Tongue (tissue), 3 donors: ENCODE measurements at places on chromosomes 11 and 22. TPM values are rescaled to one million over a fixed set of nuclear protein-coding genes. Genes with fewer than 3 reads are reported as not detected.

DNA sequence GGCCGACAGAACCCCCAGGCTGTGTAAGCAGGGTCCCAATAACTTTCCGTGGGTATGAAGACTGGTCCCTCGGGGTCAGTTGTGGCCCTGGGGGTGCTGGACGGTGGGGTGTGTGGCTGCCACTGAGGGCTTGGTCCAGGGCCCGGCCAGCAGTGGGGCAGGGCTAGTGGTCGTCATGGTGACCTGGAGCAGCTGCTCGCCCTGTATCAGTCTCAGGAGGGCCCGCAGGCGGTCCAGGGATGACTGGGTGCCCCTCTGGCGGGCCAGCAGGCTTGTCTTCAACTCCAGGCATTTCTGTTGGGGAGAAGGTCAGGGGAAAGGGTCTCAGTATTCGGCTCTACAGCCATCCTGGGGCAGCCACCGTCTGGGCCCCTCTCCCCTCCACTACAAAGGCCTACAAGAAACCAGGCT is 126.8 kb downstream of the PHF21B start:
- DNase-seq, result no peak

DNA sequence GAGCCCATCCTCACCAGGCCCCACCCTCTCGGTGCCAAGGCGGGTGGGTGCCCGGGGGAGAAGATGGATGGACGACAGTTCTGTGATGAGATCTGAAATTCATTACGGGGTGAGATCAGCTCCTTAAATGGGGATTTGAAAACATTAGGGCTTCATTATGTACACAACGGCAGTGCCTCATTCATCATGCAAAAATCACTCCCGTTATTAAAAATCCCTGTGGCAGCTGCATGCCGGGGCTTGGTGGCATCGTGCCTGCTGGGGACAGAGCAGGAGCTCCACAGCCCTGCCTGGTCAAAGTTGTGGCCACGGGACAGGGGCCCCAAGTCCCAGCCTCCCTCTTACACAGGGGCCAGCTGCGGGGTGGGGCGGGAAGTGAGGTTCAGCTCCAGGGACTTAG is 20.2 kb downstream of the OTUB1 start:
- DNase-seq, result peak; percentile 61

DNA sequence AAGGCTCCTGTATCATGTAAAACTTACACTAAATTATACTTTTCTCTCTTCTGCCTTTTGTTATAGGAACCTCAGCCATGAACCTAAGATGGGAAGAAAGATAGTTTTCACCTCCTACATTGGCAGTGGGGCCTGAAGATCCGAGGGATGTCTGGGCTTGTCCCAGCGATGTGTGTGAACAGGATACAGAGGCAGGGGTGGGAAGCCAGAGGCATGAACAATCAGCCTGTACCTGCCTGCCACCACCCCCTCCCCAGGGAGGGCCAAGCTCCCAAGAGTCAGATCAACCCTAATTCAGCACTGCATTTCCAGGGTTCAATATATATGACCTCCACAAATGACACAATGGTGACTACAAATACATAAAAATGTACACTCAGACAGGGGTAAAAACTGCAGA is 9.4 kb downstream of the KIAA0930 start:
- no peak for DNase-seq

DNA sequence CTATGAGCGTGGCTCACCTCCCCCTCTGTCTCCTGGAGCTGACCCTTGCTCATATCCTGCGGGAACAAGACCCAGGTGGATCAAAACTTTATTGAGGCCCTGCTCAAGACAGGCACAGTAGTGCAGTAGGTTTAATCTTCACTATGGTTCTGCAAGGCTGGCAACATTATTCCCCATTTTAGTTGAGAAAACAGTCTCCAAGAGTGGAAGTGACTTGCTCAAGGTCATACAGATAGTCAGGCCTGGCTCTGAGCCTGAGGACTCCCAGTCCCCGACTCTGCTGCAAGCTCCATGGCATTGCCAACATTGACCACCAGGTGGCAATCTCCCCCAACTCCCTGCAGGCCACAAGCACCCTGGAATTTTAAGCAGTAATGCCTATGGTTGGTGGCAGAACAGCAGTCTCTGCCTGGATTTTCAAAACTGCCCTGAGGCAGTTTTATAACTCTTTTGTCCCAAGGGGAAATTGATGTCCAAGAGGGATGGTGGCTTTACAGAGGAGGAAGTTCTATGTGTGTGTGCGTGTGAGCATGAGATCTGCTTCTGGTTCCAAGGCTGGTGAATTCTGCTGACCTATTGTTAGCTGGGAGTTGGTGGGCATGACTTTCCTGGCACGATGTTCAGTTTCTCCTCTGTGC is 34.1 kb downstream of the NEU3 start:
- peak; percentile 88 for DNase-seq

GRCh38 chr11:64055077-64055476 is 19.3 kb downstream of the FLRT1 start:
- DNase-seq, result peak; percentile 36

GRCh38 chr11:93080146-93080759 is 110.8 kb downstream of the MTNR1B start:
- DNase-seq, result peak; percentile 35

- DNase-seq, result no peak
Observed at GRCh38 chr11:62217191-62217748, 8.8 kb downstream of the SCGB2A1 start.

DNA sequence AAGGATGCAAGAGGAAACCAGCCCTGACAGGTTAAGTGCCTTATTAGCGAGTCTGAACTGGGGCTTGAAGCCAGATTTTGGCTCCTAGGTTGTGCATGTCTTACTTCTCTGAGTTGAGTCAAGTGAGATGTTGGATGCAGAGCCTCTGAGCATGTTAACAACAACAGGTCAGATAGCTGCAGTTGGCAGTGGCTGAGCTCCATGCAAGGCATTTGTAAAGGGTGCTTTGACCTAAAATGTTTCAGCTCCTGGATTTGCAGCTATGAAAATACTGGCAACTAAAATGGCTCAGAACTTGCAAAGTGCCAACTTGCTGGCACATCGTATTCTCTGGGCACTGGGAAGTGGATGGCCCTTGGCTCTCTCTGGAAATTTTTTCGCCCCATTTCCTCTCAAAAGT is 16.4 kb upstream of the CSRP3 start:
- DNase-seq, result no peak

DNA sequence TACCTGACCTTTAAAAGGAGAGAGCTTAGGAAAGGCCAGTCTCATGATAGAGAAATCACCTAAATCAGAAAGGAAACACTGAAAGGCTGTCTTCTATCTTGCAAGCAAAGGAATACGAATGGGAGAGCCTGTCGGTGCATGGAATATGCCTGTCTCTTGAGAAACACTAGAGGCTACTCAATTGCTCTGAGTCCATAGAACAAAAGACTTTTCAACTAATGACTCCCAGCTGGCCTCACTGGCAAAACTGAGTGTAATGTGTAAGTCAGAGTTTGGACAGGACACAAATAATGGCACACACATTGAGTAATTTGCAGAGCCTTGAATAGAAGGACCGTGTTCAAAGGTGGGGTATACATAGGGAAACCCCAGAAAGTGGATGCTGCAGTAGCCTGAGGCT is 171.0 kb upstream of the ARHGAP20 start:
- DNase-seq, result peak; percentile 52

DNA sequence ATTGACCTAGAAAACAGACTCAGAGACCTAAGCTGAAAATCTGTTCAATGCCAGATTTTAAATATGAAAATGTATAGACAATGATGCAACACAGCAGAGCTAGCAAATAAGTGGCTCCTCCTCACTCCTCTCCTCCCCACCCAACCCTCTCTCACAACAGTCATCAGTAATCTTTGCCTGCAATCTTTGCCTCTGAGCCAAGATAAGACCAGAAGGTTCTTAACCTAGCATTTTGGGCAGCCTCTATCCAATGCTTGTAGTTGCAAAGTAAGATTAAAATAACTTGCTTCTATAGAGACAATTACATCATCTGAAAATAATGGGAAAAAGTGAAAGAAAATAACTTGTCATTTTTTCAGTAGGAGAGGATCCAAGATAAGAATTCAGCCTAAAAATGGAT is 117.3 kb downstream of the PARVA start:
- DNase-seq, result no peak

GRCh38 chr11:47166368-47166767 is 10.3 kb downstream of the ARFGAP2 start:
- no peak for DNase-seq

- DNase-seq, result no peak
Observed at GRCh38 chr22:44394246-44395117, 81.7 kb upstream of the SHISAL1 start.

DNA sequence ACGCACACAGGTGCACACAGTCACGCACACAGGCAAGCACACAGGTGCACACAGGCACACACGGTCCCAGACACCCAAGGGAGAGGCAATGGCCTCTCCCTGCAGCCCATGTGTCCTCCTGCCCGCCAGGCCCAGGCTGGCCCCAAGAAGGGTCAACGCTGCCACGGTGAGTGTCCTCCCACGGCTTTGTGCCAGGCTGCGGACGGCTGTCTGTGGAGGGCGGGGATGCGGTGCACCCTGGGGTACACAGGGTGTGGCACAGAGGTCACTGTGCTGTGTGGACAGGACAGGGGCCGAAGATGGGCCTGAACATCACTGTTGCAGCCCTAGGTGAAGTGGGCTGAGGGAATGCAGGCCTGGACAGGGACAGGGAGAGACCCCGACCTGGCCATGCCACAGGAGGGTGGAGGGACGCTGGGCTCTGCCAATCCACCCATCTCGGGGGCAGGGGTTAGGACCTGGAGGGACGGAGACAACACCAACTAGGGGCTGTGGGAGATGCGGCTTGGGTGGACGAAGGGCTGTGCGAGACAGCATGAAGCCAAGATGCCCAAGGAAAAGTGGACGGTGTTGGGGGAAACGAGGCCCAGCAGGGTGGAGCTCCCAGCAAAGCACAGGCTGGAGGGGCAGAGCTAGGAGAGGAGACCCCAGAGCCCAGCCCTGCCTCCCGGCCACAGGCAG is 523.8 kb downstream of the BRD1 start:
- no peak for DNase-seq

DNA sequence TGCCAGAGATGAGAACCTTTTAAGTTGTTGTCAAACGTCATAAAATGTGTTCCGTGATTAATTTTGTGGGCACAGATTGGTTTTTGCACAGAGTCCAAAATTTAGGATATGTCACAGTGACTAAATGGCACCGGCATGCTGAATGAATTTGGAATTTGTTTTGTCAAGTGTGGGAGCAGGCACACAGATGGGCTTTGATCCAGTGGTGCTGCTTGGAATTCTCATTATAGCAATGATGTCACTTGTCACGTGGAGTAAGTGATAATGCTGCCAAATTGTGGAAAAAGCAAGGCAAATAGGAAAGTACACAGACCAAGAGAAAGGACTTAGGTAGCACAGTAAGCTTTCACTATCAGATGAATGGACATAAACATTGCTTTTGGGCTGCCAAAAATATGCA is 8.0 kb upstream of the LIN7C start:
- DNase-seq, result peak; percentile 20

GRCh38 chr22:46534177-46534776 is 3.1 kb downstream of the CELSR1 start:
- no peak for DNase-seq

DNA sequence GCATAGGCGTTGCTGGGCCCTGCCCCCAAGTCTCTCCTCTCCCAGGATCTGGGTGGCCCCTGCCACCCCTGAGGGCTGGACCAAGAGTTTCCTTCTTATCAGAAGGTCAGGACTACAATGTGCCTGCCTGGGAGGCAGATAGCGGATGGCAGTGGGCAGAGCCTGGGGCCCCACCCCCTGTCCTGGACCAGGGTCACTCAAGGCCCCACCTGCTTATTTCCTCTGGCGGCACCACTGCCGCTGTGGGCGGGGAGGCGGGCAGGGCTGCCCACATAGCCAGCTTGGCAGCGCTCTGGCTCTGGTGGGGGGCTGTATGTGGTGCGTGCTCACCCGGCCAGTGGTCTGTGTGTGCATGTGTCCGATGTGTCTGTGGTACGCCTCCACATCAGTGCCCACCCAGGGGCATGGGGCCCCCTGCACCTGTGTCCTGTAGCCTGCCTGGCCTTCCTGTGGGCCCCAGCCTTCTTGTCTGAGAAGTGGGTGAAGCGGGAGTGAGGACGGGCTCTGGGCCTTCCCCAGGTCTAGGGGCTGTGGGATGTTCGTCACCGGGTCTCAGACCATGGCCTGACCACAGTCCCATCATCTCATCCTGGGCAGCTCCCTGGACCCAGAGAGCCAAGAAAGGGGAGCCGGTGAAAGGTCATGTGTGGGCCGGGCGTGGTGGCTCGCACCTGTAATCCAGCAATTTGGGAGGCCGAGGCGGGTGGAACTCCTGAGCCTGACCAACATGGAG is 3.0 kb downstream of the GAS2L1 start:
- DNase-seq, result no peak

DNA sequence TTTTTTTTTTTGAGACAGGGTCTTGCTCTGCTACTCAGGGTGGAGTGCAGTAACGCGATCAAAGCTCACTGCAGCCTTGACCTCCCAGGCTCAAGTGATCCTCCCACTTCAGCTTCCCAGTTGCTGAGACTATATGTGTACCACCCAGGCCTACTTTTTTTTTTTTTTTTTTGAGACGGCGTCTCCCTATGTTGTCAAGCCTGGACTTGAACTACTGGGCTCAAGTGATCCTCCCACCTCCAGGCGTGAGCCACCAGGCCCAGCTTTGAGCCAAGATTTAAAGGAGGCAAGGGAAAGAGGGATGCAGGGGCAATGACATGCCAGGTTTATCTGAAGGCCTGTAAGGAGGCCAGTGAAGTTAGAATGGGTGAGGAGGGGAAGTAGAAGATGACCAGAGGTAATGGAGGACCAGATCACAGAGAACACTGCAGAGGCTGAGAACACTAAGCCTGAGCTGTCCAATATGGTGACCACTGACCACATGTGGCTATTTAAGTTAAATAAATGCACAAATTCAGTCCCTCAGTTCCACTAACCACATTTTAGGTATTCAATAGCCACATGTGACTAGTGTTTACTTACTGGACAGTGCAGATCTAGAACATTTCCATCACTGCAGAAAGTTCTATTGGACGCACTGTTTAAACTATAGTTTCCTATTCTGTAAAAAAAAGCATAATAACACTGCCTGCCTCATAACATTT is 8.1 kb downstream of the DESI1 start:
- DNase-seq, result no peak

DNA sequence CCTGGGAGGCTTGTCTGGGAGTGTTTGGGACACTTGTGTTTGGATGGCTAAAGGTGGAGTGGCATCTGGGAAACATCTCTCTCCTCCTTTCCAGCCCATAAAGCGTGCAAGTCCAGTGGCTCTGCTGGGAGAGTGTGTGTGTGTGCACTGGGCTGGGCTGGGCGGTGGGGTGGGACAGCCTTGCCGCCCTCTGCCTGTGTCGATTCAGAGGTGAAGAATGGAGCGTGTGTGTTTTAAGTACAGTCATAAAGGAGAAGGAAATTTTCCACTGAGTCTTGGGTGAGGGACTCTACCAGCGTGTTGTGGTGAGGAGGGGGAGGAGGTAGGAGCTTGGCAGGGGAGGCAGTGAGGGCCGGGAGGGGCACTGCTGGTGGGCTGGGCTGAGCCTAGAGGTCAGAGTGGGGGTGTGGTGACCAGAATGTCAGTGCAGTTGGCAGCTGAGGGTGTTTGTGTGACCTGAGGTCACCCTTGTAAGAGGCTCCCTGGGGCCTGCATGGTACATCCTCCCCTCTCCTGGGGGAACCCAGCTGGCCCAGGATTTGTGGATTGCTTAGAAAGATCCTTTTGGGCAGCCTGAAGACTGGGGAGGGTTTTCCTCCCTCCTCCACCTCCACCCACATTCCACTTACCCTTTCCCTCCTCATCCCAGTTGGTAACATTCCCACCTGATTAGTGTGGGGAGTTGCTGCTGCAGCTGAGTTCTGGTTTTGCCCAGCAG is 1.7 kb downstream of the TIMP3 start:
- no peak for DNase-seq

GRCh38 chr22:37119872-37120271 is 10.4 kb upstream of the TMPRSS6 start:
- no peak for DNase-seq

MS4A7 gene
- total RNA-seq, result 8.5 TPM

BCO2 gene
- 21.1 TPM for total RNA-seq

ZNRF3 gene
- total RNA-seq, result 12.4 TPM

CBLIF gene
- total RNA-seq, result not detected

OR52I1 gene
- not detected for total RNA-seq

CALCA gene
- not detected for total RNA-seq
